Fibroblast of skin of abdomen (primary cell): ENCODE measurements at places on chromosomes 6 and 20.
A peak's percentile ranks its signal among the peaks of the same experiment; 100 is the strongest.

GRCh38 chr6:41821266-41821665, 33.8 kb downstream of the TOMM6 start:
- DNase-seq, result no peak

DNA sequence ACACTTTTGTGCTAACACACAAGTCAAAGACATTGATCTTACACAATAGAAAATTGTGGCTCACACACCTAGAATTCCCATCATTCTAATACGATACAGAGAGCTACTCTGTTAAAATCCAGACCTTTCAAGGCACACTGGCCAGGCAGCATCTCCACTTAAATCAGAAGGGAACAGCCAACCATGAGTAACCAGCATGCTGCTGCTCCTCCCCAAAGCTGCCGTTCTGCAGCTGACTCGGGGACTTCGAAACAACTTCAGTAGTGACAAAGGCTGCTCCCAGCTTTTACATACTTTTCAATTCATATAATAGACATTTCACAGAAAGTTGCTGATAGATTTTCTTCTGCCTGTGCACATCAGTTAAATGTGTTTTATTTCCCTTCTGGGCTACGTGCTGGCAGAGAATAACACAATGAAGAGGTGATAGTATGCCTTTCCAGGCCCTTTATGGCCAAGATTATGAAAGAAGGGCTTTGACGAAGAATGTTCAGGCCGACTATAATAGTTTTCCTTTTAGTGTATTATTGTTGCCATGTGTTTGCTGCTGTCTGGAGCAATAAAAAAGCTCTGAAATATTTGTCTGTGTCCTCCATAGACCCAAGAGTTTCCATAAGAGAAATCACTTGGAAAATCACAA, 159.0 kb downstream of the GMDS start:
- DNase-seq, result peak; percentile 32

DNA sequence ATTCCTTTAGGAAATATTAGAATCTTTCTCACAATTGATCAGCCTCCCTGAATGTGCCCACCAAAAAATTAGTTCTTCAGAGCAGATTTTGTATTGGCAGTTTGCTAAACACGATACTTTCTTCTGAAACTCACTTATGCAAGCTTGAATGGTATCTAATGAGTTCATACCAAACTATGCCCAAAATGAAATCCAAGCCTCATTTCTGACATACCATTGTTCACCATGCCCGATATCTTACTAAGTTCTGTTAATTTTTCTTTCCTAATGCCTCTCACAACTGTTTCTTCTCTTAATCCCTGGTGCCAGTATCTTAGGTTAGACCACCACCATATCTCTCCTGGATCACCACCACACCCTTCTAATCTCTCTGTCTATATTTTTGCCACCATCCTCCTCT, 755.9 kb downstream of the KIF16B start:
- no peak for DNase-seq

DNA sequence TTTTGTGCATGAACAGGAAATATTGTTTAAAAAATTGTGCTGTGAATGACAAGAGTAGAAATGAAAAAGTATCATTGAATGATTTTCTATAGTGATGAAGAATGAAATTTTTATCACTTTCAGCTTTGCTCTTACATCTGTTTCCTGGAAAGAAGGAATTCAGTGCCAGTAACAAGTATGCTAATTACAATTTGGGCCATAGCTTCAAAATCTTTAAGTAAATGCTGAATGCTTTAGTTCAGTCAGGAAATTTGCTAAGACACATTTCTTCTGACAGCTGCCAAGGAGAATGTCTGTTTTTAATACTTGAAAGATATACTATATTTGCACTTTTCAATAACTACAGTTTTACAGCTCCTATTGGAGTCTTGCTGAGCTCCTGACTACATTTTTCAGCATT, 203.7 kb upstream of the RSPO3 start:
- DNase-seq, result no peak

DNA sequence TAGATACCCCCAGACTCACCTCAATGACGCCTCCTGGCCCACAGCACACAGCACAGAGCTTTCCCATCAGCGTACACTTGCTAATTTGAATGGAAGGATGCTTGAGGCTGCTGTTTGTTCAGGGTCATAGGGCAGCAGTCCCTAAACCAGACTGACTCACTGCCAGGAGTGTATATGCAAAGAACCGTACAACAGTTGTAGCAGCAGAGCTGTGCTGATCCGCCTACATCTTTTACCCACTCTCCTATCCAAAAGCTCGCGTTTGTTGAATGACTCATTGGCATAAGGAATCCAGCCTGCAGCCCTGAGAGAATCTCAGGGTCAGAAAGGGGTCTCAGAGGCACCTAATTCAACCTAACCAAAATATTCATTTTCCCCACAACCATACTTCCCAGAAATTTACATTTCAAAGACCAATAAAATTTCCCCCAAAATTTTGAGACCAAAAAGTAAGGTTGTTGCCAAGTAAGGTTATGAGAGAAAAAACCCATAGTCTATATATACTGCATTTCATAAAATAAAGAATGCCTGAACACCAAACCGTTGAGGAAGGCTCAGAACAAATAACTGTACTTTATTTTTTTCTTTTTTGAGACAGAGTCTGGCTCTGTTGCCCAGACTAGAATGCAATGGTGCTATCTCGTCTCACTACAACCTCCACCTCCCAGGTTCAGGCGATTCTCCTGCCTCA, 35.3 kb upstream of the CCND3 start:
- no peak for DNase-seq

DNA sequence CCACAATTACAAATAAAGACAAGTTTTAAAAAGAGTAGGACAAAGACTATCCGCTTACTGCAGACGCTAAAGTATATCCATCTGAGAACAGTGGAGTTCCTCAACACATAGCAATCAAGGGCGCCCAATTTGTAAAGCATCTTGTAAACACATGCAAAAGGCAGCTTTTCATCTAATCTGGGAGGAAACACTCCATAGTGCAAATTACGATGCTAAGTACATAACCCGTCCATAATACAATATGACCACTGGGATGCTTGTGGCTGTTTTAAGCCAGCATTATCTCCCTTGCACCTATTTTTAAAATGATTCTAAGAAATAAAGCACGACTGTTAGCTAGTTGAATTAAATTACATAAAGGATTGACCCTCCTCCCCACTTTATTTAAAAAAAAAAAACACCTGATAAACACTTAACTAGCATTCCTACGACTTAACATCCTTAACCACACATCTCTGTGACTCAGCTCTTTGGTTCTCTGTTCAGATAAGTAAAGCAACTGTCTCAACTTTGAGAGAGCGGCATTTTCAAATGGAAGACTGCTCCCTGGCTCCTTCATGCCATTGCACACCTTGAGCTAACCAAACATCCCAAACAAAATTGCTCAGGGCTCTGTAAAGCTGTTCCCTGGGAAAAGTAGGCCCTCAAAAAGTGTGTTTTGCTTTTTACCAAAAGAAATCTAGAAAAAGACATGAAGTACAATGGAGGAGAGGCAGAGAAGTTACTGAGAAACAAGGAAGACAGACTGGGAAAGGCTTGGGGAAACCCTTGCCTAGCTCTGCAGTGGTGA, 14.2 kb downstream of the SLC22A23 start:
- peak; percentile 71 for DNase-seq

- no peak for DNase-seq
These were observed 197.0 kb downstream of the DLL1 start for GRCh38 chr6:170093658-170094596.

DNA sequence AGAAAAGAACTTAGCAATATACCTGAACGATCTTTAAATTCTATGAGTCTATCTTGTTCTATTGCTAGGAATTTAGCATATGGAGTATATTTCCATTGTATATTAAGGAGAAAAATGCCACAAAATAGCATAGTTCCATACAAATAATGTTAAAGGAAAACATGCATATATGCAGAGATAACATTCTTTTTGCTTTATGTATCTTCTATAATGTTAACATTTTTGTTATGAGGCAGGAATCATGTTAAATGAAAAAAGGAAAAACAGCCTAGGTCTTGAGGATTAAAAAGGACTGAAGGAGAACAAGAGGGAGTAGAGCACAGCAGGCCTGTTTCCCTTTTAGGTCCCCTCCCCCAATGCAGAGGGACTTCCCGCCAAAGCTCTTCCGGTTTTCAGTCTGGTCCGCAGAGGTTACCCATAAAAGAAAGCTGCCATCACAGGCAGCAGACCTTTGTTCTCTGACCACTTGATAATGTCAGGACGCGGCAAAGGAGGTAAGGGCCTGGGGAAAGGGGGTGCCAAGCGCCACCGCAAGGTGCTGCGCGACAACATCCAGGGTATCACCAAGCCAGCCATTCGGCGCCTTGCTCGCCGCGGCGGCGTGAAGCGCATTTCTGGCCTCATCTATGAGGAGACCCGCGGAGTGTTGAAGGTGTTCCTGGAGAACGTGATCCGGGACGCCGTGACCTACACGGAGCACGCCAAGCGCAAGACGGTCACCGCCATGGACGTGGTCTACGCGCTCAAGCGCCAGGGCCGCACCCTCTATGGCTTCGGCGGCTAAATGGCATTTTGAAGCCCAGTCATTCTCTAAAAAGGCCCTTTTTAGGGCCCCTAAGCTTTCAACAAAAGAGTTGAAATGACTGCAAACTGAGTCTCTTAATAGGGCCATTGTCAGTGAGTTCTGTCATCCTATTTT, 108.4 kb upstream of the PRSS16 start:
- peak; percentile 77 for DNase-seq

DNA sequence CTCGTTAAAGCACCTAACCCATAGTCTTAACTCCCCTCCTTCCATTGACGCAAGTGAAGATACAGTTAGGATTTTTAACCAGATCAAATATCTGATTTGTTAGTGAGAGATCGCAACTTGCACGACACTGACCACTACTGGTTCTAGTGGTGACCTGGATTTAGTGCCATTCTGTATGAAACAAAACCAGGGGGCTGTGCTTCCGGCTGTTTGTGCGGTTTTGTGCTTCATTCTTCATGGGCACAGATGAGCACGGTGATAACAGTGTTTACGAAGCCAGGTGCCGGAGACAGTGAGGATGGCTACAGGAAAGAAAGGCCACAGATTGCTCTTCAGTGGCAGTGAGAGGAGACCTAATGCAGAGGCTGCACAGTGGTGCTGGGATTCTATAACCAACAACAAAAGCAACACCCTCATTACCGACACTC, 75.5 kb downstream of the NOL4L start:
- DNase-seq, result no peak

DNA sequence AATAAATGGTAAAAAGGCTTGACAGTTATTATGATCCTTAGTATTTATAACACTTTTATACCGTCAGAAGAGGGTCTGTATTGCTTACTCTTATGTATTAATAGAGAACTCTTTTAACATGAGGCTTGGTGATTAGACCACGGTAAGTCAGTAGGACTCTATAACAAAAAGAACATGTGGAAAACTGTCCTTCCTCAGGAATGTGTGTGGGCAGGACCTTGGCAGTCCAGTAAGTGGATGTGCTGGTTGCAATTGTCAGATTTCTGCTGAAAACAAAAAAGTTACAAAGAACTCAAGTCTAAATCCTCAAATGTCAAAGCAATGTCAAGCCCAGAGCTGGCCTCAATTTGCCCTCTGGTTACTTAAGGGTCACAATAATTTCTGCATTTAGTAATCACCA, 81.1 kb downstream of the PLCG1 start:
- DNase-seq, result peak; percentile 39

GRCh38 chr6:16766043-16766536, 4.8 kb upstream of the ATXN1 start:
- peak; percentile 92 for DNase-seq

- DNase-seq, result no peak
These were observed 25.9 kb upstream of the MYT1 start for GRCh38 chr20:64138276-64138815.

DNA sequence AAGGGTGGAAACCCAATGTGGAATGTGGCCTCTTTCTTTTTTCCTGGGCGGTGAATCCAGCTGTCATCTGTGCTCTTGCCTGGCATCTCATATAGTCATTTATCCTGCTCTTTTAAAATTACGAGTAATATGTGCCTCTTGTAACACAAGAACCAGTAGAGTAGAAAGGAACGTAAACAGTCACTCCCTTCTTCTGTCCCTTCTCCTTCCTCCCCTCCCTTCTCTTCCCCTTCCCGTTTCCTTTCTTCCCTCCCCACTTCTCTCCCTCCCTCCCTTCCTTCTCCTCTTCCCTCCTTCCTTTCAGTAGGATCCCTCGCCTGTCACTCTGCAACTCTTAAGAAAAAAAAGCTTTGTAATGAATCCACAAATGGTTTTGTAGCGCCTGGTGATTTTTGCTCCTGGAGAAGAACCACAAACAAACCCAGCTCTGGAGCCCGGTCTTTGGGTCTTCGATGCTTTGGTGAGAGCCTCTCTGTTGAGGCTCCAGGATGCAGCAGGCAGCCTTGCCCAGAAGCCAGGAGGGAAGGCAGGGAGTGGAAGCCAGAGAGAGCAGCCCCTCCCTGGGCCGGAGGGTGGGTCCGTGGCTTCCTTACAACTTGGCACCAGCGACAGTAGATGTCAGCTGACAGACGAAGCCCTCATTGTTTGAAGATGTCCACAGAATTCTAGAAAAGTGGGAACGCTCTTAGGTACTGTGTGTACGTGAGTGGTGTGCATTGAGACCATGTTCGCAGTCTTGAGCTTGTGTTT, 15.0 kb downstream of the DUSP22 start:
- no peak for DNase-seq

DNA sequence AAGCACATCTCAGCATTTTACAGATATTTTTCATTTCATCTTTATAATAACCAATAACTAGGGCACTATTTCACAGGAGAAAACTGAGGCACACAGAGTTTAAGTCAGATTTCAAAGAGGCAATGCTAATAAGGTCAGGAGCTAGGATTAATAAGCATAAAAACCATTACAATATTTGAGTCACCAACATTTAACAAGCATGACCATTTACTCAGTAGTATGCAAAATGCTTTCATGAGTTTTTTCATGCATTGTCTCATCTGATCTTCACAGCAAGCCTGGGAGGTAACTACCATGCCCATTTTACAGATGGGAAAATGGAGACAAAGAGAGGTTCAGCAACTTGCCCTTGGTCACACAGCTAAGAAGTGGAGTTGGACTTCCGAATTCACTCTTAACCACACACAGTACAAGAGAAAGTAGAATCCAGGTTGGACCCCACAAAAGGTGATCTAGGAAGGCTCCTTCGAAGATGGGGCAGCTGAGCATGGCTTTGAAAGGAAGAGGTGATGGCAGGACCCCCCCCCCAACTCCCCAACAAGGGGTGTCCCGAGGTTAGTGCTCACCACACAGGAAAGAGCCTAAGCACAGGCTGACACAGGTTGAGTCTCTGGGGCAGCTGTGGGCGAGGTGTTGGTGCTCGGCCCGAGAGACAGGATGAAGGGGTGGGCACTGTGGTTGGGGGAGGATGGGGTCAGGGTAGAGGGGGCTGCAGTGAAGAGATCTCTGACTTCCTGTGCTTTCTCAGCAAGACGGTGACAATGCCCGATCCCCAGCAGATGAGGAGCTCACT, 108.8 kb downstream of the PREX1 start:
- no peak for DNase-seq
